ENCODE measurements at places on chromosomes 2 and 18.

GRCh38 chr2:173658946-173659371, 304.3 kb downstream of the CDCA7 start:
- DNase-seq = no peak

DNA sequence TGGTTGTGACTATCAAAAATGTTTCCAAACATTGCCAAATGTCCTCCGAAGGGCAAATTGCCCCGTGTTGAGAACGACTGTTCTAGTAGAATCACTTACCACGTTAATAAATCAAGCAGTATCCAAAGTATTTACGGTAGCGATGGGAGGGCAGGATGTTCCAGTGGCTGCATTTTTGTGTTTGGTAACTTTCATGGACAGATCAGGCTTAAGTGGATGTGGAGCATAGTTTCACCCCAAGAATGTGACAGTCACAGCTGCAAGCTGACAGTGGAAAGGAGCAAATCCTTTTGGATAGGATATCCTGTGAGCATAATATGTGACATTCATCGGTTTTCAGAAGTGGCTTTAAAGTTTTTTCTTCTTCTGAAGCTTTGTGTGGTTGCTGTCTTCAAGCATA, 46.3 kb upstream of the DARS1 start:
- no peak for DNase-seq

DNA sequence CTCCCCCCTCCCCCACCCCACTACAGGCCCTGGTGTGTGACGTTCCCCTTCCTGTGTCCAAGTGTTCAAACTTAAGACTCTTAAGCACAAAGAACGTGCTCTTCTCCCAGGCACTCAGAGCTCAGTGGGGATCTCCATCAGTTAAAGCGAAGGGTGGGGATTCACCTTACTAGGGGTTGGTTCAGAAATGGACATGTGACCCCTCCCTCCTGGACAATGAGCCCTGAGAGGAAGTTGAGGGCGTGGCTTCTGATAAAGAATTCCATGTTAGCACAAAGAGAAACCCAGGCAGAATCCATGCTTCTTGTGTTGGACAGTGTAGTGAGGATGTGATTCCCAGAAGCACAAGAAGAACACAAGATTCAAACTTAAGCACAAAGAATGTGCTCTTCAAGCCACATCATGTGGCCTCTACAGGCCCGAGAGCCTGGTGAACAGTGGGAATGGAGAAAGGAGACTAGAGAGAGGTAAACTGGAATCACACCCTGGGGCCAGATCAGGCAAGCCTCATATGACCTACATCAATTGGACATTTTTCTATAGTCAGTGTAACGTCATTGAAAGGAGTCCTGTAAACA, 78.1 kb upstream of the TTC39C start:
- no peak for DNase-seq

DNA sequence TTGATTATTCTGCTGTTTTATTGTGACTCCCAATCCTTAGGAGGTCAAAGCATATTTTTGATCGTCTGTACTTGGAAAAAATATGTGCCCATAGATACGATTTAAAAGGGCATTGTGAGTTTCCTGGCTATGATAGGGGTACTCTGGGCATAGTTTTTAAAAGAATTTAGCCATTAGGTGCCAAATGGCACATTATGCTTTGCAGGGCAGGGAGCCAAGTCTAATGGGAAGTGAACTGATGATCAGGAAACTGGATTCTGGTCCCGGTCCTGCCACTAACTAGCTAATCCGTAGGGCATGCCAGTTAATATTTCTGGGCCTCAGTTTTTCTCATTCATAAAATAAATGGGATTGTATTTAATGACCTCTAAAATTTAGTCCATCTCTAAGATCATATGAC, 189.3 kb downstream of the LTBP1 start:
- no peak for DNase-seq

GRCh38 chr2:20057268-20057667, 5.8 kb upstream of the LAPTM4A start:
- DNase-seq = no peak

- no peak for DNase-seq
These were observed 4.2 kb downstream of the SMAD2 start for GRCh38 chr18:47926101-47926850.

- DNase-seq = no peak
These were observed 1.2 kb downstream of the EPB41L3 start for GRCh38 chr18:5542515-5543035.

DNA sequence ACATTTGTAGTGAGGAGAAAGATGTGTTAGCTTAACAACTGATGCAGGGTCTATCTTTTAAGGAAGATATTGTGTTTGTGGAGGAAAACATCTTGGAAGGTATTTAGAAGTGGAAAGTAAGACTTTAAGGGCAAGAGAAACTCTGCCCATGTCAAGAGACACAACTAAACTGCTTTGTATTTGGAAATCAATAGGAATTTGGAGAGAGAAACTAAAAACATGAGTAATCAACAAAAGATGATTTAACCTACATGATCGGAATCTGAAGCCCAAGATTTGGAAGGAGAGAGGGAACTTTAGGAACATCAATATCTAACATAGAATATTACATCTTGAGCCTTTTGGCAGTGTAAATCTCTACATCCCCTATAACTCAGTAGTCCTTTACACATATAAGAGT, 184.2 kb upstream of the COL3A1 start:
- no peak for DNase-seq

- no peak for DNase-seq
These were observed 193.5 kb downstream of the LDLRAD4 start for GRCh38 chr18:13412017-13412416.

- peak; percentile 25 for DNase-seq
These were observed 231.3 kb downstream of the ZRANB3 start for GRCh38 chr2:135299658-135300244.

DNA sequence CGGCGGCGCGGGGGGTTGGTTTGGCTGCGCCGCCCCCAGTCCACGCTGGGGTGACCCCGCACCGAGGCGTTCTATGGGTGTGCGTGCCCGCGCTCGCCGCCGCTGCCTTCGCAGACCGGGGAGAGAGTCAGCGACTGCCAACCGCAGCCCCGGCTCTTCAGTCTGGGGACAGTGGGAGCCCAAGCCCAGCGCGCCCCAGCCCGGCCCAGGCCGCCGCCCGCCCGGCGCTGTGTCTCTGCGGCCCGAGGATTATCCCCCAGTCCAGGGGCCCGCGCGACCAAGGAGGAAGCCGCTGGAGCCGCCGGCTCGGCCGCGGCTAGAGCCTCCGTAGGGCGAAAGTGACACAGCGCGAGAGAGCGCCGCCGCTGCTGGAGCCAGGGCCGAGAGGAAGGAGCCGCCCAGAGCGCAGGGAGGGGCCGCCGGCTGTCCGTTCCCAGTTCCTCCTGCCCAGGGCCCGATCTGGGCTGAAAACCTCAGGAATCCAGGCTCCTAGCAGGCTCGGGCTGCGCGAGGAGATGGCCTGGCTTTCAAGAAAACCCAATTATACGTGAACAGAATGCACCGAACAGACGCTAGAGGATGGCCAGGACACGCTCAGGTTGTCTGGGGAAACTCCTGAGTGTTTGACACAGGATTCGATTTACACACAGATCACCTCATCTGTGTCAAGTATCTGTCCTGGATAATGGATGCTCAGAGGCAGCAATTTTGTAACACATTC, 2.4 kb downstream of the CTIF start:
- peak; percentile 65 for DNase-seq

GRCh38 chr2:190571686-190572085, 37.2 kb upstream of the NEMP2 start:
- no peak for DNase-seq

- no peak for DNase-seq
These were observed 34.4 kb downstream of the CD28 start for GRCh38 chr2:203740871-203741281.

DNA sequence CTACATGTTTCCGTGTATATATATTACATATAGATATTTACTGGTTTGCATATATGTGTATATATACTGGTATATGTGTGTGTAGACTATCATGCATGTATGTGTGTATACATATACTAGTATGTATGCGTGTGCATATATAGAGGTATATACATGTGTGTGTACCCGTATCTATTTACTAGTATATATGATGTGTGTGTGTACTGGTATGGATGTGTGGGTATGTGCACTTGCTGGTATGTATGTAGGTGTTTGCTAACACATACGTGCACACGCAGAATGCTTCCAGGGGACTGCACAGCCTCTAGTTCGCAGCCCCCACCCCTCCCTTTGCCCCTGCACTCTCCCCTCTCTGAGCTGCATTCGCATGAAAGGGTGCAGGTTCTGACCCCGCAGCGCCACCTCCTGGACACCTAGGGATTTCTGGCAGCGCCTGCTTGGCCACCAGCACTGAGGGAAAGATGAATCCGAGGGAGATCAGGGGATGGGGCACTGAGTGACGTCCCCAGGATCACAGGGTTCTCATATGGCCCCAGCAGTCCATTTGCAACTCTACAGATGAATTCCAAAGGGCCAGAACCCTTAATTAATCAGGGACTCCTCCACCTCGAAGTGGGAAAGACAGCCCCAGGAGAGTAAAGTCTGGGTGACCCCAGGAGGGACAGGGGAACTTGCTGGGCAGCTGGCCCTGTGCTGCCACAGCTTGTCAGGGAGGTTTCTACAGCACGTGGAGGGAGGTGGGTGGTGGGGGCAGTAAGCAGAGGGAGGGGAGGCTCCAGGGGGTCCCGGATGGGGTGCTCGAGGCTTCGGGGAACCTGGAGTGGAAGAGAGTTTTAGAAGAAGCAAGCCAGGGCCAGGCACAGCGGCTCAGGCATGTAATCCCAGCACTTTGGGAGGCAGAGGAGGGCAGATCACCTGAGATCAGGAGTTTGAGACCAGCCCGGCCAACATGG, 66.8 kb upstream of the ASAP2 start:
- peak; percentile 76 for DNase-seq

- no peak for DNase-seq
These were observed 44.6 kb downstream of the ADD2 start for GRCh38 chr2:70723286-70723885.
